ENCODE measurements at places on chromosomes 4 and X.

- no peak for DNase-seq
These were observed 13.9 kb downstream of the CCNG2 start for GRCh38 chr4:77170926-77171325.

GRCh38 chr4:71732706-71733105 is 51.2 kb downstream of the GC start:
- no peak for DNase-seq

GRCh38 chr4:84966382-84967242 is at the start of gene WDFY3:
WDFY3 (minus strand) TSS chr4:84966690; CDS start chr4:84860591, 106,099 bp downstream.
- no peak for DNase-seq

DNA sequence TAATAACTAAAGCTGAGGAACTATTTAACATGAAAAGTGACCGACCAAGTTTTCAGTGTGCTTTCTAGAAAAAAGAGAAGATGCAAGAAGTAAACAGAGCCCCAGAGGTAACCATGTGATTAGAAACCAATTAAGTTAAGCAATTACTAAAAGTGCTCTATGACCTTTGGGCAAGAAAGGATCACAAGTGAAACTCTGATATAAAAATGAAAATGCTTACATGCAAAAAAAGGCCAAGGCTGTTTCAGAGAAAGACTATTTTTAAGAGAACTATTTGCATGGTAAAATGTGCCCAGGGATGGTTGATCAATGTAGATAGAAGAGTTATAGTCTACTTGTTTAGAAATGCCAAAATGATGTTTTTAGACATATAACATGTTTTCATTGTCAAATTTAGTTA is 22.0 kb downstream of the KLHL15 start:
- DNase-seq: no peak

DNA sequence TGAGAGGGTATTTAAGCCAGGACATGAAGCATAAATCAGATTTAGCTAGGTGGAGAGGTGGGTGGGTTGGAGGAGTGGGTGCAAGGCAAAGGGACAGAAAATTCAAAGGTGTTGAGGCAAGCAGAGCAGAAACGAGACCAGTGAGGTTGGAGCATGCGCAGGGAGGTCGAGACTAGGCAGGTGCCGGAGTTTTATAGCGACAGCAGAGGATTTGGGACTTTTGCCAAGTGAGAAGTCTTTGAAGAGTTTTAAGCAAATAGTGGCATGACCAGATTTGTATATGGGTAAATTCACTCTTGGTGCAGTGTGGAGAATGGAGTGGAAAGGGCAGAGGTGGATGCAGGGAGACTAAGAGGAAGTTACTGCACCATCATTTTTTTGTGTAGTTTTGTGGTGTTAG is 107.0 kb upstream of the TLR2 start:
- no peak for DNase-seq

- no peak for DNase-seq
These were observed 18.2 kb upstream of the COX7B2 start for GRCh38 chr4:46927201-46927600.

- DNase-seq: no peak
These were observed 5.5 kb downstream of the GSTCD start for GRCh38 chr4:105714071-105714521.

DNA sequence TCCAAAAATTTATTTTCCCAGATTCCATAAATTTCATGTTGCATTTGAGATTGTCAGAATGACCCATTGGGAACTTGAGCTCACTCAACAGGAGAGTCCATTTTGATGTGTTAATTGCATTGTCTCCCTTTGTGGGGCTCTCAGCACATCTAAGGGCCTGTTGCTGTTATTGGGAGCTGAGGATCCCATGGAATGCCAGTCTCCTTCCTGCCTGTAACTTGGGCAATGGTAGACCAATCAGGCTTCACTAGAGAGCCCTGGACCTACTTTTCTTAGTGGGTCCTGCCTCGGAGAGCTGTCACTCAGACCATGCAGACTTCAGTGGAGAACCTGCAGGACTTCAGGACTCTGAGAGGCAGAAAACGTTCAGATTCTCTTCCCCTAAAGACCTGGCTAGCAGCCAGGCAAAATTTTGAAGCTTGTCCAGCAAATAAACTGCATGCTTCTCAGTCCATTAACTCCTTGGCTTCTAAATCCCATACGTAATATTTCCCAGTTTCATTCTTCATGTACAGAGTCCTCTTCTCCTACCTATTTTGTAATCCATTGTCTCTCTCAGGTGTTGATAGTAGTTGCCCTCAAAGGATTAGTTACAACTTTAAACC is 25.1 kb downstream of the OCRL start:
- no peak for DNase-seq

DNA sequence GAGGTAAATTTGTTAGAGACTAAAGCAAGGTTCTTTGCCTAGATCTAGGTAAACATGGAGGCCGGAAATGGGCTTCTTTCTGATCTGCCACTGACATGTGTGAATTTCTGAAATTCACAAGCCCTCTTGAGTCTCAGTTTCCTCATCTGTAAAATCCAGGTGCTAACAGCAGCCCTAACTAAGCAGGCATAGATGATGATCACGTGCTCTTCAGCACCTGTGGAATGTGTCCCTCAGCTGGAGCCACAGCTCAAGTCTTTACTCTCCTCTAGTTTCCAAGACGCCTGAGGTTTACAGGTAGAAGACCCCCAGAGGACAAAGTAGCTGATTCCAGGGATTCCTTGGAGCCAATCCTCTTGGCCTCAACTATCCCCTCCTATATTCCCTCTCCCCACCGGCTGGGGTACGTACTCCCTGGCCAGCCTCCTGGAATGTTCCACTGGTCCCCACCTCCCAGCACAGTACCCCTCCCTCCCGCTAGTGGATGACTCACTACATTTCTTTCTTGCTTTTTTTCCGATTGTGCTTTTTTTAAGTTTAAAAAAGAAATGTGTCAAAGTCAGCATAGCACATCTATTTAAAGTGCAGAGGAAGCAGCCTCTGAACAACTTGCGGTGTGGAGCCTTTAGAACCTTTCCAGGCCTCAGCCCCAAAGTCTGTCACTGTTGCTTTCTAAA is 98.4 kb downstream of the PHKA2 start:
- peak; percentile 37 for DNase-seq

- DNase-seq: no peak
These were observed 192.4 kb upstream of the EDNRA start for GRCh38 chr4:147288512-147288911.

GRCh38 chrX:39418731-39419638 is 617.7 kb downstream of the MID1IP1 start:
- peak; percentile 23 for DNase-seq

GRCh38 chr4:186627226-186627865 is 72.0 kb upstream of the MTNR1A start:
- DNase-seq: no peak

GRCh38 chrX:1587161-1587560 is 4.2 kb upstream of the AKAP17A start:
- no peak for DNase-seq

- DNase-seq: peak; percentile 47
These were observed 4.4 kb downstream of the RBPJ start for GRCh38 chr4:26325191-26325590.

DNA sequence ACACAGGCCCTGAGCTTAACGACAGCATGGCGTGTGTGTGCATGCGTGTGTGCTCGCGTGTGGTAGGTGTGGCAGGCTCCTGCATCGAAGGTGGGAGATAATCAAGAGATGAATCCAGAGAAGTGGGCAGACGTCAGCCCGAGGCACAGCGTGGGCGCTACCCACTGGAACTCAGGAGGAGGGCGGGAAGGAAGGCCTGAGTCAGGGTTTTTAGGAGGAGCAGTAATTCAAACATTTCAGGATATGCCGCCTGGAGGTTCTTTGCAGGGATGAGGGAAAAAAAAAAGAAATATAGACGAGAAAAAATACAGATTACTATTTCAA is 66.3 kb upstream of the STX18 start:
- no peak for DNase-seq

DNA sequence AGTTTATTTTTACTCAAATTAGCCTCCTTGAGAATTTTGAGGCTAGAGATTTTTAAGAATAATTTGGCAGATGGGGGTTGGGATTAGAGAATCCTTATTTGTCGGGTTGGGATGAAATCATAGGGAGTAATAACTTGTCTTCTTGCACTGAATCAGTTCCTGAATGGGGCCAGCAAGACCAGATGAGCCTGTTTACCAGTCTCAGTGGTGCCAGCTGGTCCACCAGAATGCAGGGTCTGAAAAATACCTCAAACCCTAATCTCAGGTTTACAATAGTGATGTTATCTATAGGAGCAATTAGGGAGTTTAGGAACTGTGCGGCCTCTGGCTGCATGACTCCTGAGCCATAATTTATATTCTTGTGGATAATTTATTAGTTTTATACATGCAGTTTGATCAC is 705.9 kb upstream of the AGA start:
- DNase-seq: no peak

- no peak for DNase-seq
These were observed 43.5 kb downstream of the CLDN34 start for GRCh38 chrX:10010686-10011085.

- DNase-seq: no peak
These were observed 143.2 kb upstream of the DGKK start for GRCh38 chrX:50613846-50614245.

- no peak for DNase-seq
These were observed 55.6 kb downstream of the SLITRK4 start for GRCh38 chrX:143580266-143580665.

DNA sequence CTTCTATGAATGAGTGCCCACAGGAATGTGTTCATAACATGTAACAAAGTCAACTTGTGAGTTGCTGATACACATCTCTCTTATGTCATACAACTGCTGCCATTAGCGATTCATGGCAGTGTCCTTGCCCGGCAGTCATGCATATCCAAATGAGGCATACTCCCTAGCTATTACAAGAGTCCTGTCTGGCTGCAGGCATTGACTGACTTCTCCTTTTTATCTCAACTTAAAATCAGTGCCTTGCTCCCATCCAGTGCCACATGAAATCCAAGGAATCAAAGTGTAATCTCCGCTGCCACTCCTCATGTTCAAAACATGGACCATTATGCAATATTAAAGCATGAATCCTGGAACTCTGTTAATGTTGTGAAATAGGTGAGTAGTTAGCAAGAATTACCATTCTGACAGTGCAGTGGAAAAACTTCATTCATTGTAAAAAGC is 348.9 kb upstream of the FTHL17 start:
- no peak for DNase-seq

DNA sequence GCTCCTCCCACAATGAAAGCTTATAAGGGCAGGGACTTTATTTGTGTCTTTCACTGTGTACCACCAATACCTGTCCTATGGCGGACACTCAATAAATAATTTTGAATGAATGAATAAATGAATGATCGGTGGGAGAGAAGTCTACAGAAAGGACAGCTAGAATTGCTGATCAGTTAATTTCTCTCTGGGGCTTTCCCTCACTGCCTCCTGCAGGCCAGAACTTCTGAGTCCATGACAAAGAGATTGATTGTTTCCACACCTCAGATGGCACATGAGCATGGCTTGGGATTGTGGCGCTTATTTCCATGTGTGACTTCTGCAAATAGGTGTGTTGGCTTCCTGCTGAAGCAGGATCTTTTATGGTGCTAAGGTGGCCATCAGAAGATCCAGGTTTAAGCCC is 6.3 kb downstream of the FAM47E start:
- DNase-seq: no peak

DNA sequence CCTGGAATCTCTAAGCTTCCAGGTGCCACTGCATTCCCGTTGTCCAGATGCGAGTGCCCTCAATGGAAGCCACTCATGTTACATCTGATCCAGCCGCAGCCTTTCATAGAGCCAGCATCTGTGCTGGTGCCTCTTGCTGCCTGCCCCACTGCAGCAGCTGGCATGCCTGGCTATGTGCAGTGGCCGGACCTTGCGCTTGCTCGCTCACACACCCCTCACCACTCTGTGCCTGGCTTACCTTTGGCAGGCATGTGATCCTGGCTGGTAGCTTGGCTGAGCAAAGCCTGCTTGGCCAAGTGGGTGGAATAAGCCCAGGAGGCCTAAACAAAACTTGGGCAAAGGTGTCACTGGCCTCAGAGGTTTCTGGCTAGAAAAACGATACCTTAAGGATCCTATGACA is 59.5 kb upstream of the CDKN2AIP start:
- no peak for DNase-seq

DNA sequence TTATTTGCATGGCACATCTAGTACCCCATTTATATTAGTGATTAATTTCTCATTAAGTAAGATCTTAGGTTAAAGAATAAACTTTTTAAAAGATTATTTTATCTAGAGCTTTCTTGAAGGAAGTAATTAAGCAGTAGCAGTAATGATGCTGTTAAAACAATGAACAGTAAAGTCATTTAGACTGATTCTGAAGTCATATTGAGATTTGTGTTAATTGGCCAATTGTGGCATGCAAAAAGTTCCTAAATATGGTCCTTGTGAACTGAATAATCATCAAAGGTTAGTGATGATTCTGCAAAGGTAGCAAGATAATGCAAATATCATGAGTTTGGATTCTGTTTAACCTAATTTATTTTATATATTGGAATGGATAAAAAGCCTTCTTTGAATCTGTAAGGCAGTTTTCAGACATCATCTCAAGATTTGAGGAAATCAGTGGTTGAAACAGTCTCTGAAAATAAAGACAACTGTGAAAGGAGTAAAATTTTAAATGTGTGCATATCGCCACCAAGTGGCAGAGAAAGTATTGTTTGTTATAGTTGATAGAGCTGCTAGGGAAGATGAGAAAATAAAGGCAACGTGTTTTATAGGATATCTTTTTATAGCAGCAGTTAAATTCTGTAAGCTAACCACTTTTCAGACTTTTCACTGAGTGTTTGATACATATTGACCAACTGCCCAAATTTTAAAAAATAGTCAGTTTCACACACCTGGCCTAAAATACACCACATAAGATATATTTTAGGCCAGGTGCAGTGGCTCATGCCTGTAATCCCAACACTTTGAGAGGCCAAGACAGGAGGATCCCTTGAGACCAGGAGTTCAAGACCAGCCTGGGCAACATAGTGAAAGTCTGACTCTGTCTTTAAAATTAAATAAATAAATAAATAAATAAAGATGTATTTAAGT is 79.6 kb downstream of the CCKAR start:
- peak; percentile 41 for DNase-seq

DNA sequence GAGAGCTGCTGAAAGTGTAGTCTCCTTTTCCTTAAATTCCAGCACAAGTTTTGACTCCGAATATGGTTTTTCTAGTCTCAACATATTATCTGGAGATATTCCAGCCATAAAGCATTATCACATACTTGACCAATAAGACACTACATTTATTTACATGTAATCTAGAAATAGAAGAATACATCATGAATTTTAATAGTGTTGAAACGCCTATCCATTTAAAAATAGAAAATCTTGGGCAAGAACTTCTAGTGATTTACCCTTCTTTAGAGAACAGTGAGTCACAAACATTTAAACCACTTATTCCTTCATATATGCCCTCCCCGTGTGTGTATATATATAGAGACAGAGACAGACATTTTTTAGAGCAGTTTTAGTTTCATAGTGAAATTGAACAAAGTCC is 161.5 kb downstream of the SOWAHB start:
- DNase-seq: no peak

GRCh38 chrX:103453655-103454054 is 65.6 kb downstream of the RAB40A start:
- DNase-seq: no peak

- no peak for DNase-seq
These were observed 234.4 kb upstream of the ITM2A start for GRCh38 chrX:79601341-79602131.

- DNase-seq: no peak
These were observed 60.2 kb downstream of the KCNIP4 start for GRCh38 chr4:21888195-21888976.

GRCh38 chr4:174084981-174085380 is 198.5 kb downstream of the FBXO8 start:
- no peak for DNase-seq

Measured in CD4-positive, alpha-beta T cell treated with Interleukin-17A for 4 hours (primary cell).